Activated CD8-positive, alpha-beta memory T cell treated with anti-CD3 and anti-CD28 coated beads, Interleukin-2, amount 10 ng/mL, durations not matched to agents 7 days and 5 days (primary cell): ENCODE measurements at places on chromosomes 2 and 18. TPM values are rescaled to one million over a fixed set of nuclear protein-coding genes. Genes with fewer than 3 reads are reported as not detected.

Gene DLGAP1
- not detected for total RNA-seq

Gene ESPNL
- not detected for total RNA-seq

Gene CYS1
- 0.75 TPM for total RNA-seq

Gene NT5DC4
- total RNA-seq, result not detected

Gene PDE11A
- total RNA-seq, result not detected

Gene CD28
- 35.7 TPM for total RNA-seq

Gene ICA1L
- 3.8 TPM for total RNA-seq

Gene AKAIN1
- total RNA-seq, result not detected

Gene C2orf80
- total RNA-seq, result not detected

Gene CCDC141
- 8.8 TPM for total RNA-seq

Gene RAB6C
- 0.18 TPM for total RNA-seq

Gene FAM228A
- total RNA-seq, result not detected
